Sigmoid colon (tissue), 7 donors: ENCODE measurements at places on chromosomes 12 and 14. TPM values are rescaled to one million over a fixed set of nuclear protein-coding genes. Genes with fewer than 3 reads are reported as not detected.
A peak's percentile ranks its signal among the peaks of the same experiment; 100 is the strongest.

DNA sequence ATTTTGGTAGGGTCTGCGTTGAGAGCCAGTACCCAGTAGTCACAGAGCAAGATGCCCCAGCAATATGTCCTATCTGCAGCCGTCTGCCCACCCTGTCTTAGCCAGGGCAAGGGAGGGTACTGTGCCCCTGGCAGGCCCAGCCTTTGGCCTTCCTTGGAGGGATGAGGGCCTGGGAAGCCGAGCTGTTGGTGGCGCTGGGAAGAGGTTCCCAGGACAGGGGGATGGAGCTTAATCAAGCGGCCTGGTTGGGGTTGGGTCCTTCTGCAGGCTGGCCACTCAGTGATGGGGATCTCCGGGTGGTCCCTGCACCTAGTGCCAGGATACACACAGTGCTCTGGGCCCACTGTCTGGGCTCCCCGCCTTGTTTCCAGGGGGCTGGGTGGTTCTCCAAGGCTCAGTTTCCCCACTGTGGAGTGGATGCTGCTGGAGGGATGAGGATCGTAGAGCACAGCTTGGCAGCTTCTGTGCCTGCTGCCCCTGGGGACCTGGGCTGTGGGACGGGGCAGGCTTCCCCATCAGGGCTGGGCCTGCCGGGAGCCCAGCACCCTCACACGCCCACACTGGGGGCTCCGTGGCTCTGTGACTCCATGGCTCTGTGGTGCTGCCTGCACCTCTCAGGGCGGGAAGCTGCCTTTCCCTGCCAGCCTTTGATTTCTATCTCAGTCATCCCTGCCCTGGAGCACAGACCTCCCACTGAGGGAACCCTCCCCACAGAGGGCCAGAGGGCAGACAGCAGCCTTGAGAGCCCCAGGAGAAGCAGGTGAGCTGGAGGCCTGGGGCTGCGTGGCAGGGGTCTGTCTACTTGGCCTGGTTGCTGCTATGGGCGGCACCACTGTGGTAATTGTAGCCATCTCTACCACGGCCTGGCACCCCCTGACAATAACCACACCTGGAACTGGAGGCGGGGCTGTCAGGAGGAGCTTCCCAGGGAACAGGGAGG is 357.0 kb downstream of the TMEM121 start:
- H3K4me1 ChIP-seq = no peaks in the 10 kb centered on the region
- DNase-seq = peak; percentile 37
- no peak overlapping the region for H3K4me3 ChIP-seq
- H3K27me3 ChIP-seq = peaks cover 6% of the 10 kb centered on the region
- H3K27ac ChIP-seq = no peak overlapping the region
- H3K36me3 ChIP-seq = no peaks in the 10 kb centered on the region

DNA sequence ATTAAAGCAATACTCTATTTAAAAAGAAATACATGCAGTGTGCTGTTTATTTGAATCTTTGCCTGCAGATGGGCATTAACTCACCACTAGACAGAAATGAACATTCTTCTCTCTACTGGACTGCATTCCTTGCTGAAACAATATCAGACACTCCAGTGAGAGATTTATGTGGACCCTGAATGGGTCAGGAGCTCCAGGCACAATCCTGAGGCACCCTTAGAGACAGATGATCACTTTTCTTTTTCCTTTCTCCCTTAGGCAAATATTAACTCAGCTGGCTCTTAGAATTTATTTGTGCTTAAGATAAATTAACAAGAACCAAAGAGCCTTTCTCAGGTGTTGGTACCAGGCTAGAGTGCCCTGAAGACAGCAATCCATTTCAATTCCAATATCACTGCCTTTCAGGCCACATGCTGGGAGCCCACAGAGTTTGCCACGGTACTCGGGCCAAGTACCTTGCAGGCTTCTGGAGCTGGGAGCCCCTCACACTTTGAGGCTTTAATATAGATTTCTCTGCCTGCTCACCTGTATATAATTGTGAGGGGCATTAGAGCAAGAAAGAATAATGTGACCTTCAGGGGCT is 173.0 kb downstream of the EMP1 start:
- no peak for DNase-seq
- no peak overlapping the region for H3K4me3 ChIP-seq
- no peaks in the 10 kb centered on the region for H3K4me1 ChIP-seq
- H3K36me3 ChIP-seq = no peaks in the 10 kb centered on the region
- no peaks in the 10 kb centered on the region for H3K27me3 ChIP-seq
- H3K27ac ChIP-seq = no peak overlapping the region

Gene DDN
- total RNA-seq = 0.14 TPM

Gene LRRC43
- total RNA-seq = 1.9 TPM

- H3K27ac ChIP-seq = no peak overlapping the region
- DNase-seq = no peak
- H3K36me3 ChIP-seq = peaks cover 12% of the 10 kb centered on the region
- no peaks in the 10 kb centered on the region for H3K4me1 ChIP-seq
- no peaks in the 10 kb centered on the region for H3K27me3 ChIP-seq
Observed at GRCh38 chr12:132574271-132574996, 35.9 kb downstream of the LRCOL1 start.
